NCI-H1105 (cell line): ENCODE measurements at places on chromosomes 6 and 20.

DNA sequence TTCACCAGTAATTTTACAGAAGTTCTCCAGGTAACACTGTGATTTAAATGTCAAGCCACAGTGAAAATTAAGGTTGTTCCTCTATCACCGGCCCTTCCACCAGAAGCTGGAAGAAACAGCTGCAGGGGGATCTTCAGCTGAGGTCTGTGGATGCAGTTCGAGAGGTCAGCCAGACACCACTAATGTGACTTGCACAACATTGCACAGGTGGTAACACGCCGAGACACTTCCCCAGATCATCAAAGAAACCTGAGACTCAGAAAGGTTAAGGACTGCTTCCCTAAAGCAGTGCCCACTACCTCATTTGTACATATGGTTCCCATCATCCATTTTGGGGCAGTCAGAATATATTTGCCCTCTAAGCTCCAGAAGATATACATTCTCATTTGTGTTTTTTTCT lies 8.1 kb upstream of the SERPINB9 start:
- no peak for DNase-seq

- peak; percentile 88 for DNase-seq
Observed at GRCh38 chr6:124670801-124671200, 291.4 kb upstream of the RNF217 start.

DNA sequence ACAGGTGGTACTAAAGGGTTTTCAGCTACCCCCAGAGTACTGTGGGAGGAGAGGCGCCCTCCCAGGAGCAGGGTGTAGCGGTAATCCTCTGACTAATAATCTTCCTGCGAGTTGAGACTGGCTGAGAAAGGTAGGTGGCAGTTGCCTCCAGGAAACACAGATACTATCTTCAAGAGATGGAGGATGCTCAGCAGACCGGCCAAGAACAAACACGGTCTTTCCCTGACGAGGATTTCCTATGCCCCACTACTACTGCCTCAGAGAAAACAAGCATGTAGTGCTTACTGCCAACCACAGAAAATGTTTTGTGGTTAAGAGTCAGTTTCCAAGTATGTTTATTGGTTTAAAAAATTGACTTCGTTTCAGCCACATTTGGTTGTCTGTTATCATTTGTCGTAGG lies 26.8 kb downstream of the C6orf89 start:
- no peak for DNase-seq

DNA sequence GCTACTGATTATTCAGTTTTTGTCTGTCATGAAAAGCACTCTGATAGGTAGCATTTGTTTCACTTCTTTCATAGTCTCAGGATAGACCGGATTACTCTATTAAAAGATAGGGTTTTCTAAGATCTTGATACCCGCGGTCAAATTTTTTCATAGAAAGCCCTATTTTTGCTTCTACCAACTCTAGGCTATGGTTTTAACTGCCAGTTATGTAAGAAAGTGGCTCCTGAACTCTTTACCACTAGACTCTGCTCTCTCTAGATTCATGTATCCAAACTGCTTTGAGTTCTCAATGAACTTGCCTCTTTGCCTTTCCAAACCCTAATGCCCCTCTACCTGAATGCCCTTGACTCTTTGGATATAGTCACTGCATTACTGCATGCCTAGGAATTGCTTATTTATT lies 70.3 kb downstream of the HIVEP1 start:
- no peak for DNase-seq

GRCh38 chr6:27441001-27441400 lies 31.9 kb downstream of the ZNF184 start:
- DNase-seq, result no peak

DNA sequence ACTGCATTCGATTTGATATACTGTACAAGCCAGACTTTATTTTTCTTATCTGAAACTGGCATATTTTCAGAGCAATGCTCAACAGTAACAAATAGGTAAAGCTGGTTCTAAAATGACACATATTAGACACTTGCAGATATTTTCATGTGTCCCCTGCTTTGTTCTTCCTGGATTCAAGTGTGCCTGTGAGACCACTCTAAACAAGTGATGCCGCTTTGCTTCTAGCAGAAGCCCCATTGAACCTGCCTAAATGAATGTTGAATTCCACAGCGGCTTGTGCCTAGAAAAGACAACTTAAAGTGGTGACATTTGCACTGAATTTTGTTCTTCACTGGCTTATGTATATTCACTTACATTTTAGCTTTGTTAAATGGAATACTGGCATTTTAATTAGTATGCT lies 115.7 kb downstream of the AKAP7 start:
- DNase-seq, result no peak

GRCh38 chr6:119436583-119436982 lies 87.0 kb upstream of the MAN1A1 start:
- DNase-seq, result no peak

DNA sequence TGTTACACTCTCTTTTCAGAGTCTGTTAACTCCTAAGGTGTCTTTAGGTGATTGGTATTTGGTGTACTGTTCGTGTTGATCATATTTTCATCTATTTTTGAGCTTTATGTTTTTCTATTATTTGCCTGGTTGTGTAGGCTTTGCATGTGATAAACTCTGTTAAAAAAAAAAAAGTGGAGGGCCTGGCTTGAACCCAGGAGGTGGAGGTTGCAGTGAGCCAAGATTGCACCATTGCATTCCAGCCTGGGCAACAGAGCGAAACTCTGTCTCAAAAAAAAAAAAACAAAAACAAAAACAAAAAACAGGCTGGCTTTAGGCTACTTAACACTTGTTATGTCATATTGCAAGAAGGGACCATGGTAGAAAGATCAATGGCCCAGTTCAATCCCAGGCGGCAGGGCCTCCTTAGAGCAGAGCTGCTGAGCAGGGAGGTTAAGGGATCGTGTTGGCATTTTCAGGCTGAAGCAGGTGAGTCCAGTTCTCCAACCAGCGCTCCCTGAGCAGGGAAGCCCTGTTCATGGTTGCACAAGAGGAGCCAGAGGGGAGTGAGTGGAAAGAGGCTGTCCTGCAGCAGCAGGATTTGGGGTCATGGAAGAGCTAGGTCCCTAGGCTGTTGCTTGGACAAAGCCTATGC lies 8.5 kb downstream of the PYGB start:
- no peak for DNase-seq

DNA sequence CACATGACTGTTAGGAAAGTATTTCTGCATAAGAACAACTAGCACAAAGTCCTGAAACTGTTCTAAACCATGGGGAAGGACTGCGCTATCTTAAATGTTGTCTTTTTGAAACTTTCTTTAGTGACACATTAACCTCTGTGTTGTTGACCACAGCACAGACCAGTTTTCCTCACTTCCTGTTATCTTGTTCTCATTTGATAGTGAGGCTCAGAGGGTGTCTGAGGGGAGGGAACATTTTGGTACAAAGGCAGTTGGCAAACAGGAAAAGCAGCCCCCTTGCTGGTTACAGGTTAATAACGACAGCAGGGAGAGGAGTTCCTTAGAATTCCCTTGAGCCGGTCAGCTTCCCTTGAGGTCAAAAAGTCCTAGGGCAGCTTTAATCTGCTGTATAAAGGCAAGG lies 143.5 kb upstream of the BMP2 start:
- DNase-seq, result no peak

- DNase-seq, result no peak
Observed at GRCh38 chr20:18360635-18361034, 72.3 kb downstream of the ZNF133 start.

- DNase-seq, result no peak
Observed at GRCh38 chr6:88814909-88815308, 148.5 kb downstream of the RNGTT start.

DNA sequence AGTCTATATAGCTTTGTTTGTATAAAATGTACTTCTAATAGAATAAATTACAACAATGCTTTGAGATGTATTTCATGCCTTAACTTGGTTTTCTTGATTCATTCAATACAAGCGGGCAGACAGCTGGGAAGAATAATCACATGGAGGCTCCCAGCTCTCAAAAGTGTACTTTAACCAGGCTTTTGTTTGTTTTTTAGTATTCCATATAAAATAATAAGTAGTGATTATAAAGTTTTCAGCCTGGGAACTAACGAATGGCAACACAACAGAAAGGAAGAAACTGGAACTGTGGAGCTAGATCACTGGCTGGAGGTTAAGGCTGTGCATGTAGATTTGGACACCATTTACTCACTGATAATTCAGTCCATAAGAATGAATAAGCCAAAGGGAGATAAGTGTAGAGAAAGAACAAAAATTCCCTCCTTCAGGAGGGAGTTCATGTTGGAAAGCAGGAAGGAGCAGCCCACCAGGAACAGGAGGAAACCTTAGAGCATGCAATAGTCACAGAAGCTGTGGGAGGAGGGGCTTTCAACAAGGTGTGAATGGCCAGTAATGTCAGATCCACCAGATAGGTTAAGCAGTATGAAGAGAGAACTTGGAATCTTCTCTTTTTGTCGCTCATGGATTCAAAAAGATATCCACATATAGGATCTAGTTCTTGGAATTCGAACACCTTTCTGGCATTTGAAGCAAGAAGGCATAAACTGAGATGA lies 41.2 kb upstream of the SLC35D3 start:
- no peak for DNase-seq

GRCh38 chr6:115765966-115766365 lies 294.7 kb downstream of the FRK start:
- DNase-seq, result no peak

GRCh38 chr6:170393807-170394399 lies 87.3 kb downstream of the FAM120B start:
- no peak for DNase-seq

DNA sequence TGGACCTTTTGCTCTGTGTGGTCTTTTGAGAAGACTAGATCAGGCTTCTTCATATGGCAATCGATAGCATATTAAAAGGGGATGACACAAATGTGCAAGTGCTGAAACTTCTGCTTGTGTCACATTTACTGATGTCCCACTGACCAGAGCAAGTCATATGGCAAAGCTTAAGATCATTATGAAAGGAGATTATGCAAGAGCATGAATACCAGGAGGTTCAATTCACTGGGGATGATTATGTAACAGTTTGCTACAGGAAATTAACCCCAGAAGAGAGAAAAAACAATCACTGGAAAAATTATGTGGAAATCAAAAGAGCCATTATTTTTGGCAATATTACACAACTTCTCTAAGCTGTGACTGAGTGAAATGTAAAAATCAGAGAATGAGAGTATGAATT lies 13.7 kb upstream of the PRDM13 start:
- no peak for DNase-seq

DNA sequence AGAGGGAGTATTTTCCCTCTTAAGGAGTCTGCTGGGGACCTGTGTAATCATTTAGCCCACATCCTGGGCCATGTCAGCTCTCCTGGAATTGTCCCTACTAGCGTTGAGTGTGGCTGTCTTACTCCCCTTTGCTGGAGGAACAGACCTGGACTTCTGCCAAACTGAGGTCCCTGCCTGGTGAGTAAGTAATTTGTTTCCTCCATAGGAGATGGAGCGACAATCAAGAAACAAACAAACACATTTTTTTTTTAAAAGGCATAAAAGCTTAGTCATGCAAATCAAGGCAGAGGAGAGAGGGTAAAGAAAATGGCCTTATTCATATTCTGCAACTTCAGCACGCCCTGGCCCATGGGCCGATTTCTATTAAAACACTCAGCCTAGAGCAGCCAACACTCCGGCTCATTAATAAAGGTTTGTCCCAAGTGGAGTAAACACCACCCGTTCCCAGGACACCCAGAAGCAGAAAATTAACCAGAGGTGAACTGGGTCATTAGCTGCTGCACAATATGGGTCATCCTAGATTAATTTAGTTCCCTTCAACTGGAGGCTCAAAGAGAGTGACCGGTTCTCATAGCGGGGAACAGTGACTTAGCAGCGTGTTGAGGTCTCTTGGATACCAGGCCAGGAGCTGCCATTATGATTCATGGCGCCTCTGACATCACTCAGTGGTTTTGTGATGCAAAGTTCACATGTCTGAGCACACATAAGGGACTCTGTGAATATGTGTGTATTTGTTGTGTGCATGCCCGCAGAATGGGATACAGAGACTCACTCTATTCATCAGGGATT lies 165.0 kb upstream of the SULF2 start:
- peak; percentile 75 for DNase-seq

GRCh38 chr6:19317431-19317986 lies 519.7 kb upstream of the ID4 start:
- no peak for DNase-seq

GRCh38 chr6:129696028-129696418 lies 14.0 kb downstream of the ARHGAP18 start:
- no peak for DNase-seq

GRCh38 chr6:10315658-10316372 lies 99.1 kb downstream of the TFAP2A start:
- no peak for DNase-seq

DNA sequence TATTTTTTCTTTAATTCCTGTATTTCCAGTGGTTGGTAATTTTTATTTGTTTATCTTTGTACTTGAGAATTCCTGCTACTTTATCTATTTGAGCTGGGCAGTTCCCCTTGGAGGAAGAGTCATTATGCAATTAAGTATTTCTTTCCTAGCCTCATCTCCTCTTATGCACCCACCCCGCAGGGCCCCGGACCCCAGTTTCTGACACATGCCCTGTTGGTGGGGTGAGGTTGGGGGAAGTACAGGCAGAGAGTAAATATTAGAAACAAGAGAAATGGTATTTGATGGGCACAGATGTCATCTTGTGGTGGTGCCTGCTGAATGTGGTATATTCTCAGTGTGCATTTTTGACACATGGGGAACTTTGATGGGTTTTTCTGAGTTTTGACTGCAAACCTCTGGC lies 602.7 kb upstream of the NOX3 start:
- no peak for DNase-seq

- no peak for DNase-seq
Observed at GRCh38 chr20:17442588-17442987, 88.6 kb downstream of the BFSP1 start.

DNA sequence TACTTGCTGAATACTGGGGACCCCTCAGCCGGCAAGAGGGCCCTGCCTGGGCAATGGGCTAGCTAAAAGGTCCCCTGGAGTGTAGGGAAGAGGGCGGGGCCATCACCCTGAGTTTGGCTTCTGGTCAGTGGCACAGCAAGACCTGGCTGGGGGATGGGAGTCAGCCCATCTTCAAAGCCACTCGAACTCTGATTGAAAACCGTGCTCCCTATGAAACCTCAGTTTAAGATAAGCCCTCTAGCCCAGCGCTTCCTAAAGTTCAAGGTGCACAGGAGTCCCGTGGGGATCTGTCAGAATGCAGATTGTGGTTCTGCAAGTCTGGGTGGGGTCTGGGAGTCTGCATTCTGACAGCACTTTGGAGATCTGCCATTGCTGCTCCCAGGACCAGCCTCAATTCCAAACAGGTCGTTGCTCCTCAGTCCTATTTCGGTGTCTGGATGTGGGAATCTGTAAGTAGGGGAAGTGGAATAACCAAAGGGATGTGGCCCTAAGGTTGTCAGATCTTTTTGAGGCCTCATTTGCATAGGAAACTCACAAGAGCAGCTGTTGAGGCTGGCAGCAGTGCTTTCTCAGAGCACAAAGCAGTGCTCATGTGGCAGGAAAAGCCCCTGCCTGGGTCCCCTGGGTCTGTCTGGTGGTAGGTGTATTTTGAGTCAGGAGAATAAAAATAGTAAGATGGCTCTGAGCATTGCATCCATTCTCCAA lies 85.3 kb upstream of the SCP2D1 start:
- DNase-seq, result no peak

- DNase-seq, result no peak
Observed at GRCh38 chr20:55919319-55919718, 86.0 kb downstream of the CBLN4 start.
